Suppressor macrophage treated with lipopolysaccharide for 1 hour (primary cell): ENCODE measurements at places on chromosomes 4 and X.

DNA sequence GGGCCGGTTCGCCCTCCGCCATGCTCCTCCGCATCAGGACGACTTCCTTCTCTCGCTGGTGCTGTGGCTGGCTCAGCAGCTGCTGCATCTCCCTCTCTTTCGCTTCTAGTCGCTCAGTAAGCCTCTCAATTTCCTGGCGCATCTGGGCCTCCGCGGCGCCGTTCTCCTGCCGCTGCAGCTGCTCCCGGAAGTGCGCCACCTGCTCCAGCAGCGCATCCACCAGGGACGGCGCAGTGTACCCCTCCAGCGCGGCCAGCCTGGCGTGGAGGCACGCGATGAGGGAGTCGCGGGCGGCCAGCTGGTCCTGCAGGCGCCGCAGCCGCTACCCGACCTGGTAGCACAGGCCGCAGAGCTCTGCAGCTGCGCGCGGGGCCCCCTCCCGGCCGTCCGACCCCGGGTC is 97.4 kb upstream of the MED14 start:
- DNase-seq, result no peak

- DNase-seq, result no peak
Measured at GRCh38 chrX:44747969-44748368, 95.9 kb upstream of the DUSP21 start.

GRCh38 chr4:158581161-158581560 is 59.5 kb downstream of the RXFP1 start:
- DNase-seq, result peak; percentile 36

DNA sequence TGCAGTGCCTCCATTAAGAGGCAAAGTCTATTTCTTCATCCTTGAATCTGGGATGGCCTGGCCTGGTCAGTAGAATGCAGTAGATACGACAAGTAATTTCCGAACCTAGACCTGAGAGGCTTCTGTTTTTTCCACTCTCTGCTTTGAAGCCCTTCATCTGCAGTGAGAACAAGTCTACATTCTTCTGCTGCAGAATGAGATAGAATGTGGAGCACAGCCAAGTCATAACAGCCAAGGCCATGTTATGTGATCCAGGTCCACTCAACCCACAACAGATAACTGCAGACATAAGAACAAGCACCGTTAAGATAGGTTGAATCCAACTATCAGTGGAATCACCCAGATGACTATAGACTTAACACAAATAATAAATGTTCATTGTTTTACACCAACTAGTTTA is 1297.7 kb downstream of the C4orf33 start:
- DNase-seq, result no peak

GRCh38 chr4:80422727-80423404 is 87.3 kb downstream of the CFAP299 start:
- DNase-seq, result no peak

DNA sequence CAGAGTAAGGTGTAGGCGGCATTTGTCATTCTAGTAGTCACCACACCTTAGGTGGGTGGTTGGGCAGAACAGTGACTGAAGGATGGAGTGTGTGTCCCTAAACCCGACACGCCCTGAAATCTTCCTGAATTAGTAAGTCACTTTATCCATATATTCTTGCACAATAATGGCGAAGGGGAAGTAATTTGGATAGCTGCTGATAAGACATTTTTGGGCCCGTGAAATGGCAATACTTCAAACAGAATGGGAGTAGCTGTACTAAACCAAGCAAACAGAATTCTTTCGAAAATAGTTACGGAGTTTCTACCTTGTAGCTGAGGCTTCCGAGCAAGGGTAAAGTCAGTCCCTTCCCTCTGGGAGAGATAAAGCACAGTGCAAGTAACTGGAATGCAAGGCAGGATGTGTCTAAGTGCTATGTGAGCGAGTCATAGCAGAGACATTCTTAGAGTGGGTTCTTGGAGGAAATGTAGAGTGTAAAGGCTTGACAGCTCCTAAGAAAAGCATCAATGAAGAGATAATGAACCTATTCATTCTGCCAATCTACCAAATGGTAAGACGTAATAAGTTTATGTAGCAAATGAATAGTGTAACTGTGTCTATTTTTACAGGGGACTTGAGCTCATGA is 72.8 kb downstream of the CLCN5 start:
- peak; percentile 5 for DNase-seq
